Esophagus squamous epithelium (tissue), 5 donors: ENCODE measurements at places on chromosomes 5 and 9.

- DNase-seq, result no peak
Measured at GRCh38 chr9:100473276-100474081, 530 bp downstream of the TMEFF1 start.

GRCh38 chr9:72292256-72292682, 72.7 kb downstream of the ZFAND5 start:
- no peak for DNase-seq

- no peak for DNase-seq
Measured at GRCh38 chr9:15707000-15707399, 154.2 kb downstream of the CCDC171 start.

DNA sequence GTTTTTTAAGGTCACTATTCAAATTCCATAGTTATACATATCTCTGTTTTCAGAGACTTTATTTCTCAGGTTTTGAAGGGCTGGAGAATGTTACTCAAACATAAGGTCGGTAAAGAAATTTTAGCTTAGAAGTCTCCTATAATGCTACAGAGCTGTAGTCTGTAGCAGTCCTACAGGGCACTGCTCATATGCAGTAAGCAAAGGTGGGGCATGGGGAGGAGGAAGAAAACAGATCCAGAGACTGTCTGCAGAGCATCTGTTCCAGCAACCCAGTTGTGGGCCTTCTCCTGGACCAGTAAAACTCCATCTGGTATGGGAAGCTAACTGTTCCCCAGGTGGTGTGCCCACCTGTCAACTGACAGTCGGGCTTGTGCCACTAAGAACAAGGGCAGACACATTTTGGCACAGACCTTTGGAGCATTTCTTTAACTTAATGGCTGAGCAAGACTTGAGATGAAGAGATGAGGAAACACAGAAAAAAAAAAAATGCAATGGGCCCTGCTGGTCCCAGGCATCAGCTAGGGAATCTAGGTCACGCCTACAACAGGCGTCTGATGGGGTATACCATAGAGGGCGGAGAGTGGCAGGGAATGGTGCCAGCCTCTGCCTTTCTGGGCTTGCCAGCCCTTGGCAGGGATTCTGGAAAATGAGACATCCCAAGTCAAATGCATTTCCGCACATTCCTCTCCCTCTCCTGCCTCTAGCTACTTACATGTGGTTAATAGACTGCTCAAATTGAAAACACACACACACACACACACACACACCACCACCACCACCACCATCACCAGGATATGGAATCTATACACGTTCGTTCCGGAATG, 218.9 kb downstream of the ARL15 start:
- DNase-seq, result no peak

DNA sequence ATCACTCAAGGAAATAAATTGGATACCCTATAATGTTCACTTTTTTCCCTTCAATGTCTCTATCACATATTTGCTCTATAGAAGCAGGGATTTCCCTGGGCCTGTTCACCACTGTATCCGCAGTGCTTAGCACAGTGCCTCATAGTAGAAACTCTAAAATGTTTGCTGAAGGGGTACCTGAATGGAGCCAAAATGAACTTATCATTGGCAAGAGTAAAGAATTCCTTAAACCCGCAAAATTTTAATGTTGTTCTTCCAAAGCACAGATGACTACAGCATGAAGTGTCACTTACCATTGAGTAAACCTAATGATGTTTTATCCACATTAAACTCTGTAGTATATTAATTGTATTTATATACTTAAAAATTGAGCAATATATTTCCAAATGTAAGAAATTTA, 96.1 kb downstream of the JAKMIP2 start:
- no peak for DNase-seq

GRCh38 chr9:117072216-117072615, 342.6 kb downstream of the ASTN2 start:
- DNase-seq, result no peak

DNA sequence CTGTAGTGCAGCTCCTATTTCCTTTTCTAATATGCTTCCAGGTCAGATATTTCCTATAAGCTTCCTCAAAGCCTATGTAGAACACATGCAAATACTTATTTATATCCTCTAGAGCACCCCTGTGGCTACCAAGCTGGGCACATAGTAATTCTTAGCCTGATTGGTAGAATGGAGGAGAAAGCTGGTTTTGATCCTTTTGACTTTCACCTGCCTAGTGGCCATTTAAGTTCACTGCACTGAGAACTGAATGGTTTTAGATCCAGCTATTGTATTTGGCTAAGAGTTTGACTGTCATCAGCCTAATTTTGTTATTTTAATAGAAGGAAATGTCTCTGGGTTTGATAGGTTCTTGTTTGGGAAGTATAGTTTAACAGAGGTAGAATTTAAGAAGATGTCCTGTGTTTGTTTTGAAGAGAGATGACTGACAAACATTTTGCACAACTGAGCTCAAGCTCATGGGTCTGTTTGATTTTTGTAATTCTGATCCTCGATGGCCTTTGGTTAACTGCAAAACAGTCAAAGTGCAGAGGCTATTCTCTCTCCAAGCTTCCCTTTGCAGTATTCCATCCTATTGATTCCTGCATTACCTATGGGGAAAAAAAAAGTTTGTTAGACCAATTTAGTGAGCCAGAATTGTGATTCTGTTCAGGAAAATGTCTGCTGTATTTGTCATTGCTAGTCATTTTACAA, 85.4 kb downstream of the KCNN2 start:
- no peak for DNase-seq

DNA sequence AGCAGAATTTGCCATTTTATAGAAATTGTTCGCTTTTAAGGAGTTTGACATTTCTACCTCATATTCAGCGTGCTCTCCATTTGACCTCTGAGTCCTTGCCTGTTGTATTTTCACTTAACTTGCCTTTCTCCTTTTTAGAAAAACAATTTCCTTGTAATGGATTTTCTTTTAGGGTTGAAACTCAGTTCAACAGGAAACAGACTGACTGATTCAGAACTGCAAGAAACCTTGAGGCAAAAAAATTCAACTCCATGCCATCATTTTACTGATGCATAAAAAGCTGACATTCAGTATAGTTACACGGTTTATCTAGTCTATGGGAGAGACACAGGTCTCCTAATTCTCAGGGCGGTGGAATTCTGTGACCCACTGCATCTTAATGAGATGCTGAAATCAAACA, 59.8 kb downstream of the MRPS30 start:
- DNase-seq, result no peak

DNA sequence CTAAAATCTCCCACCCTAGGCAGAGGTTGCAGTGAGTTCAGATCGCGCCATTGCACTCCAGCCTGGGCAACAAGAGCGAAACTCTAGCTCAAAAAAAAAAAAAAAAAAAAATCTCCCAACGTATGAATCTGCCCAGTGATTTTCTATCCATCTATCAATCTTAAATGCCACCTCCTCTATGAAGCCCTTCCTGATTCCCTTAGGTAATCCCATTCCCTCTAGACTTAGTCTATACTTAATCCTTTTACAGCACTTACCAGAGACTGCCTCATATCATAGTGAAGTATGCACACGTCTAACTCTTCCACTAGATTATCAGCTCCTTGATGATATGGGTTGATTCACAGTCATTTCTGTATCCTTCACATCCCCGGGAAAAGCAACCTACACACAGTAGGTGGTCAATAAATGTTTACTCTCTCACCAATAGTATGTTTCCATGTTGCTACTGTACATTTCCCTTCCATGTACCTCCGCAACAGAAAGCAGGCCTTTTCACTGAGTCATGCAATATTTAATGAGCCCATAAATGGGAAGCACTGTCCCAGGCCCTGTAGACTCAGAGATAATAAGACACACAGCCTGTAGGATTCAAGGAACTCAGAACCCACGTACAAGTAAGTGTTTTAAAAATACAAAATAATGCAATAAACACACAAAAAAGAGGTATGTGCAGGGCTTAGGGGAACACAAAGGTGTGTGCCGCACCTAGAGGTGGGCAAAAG, 1.2 kb downstream of the DROSHA start:
- no peak for DNase-seq

- DNase-seq, result no peak
Measured at GRCh38 chr9:130206579-130206978, 34.4 kb downstream of the NCS1 start.

DNA sequence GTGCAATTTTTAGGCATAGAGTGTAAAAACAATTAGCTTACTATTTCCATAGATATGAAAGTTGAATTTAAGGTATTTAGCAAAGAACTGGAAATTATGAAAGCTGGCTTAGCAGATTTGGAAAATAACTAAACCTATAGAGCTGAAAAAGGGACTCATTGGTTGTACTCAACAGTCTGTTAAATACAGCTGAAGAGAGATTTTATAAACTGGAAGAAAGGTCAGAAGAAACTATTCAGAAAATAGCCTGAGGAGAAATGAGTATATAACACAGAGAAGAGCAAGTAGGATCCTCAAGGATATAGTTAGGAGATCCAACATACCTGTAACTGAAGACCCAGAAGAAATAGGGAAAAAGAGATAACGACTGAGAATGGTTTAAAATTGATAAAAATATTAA, 97.6 kb upstream of the SLIT3 start:
- DNase-seq, result no peak

GRCh38 chr5:20833081-20833627, 845.2 kb upstream of the CDH18 start:
- DNase-seq, result no peak

GRCh38 chr9:29176786-29177185, 1603.5 kb upstream of the C9orf72 start:
- no peak for DNase-seq

GRCh38 chr5:124596595-124597421, 149.6 kb downstream of the ZNF608 start:
- no peak for DNase-seq

DNA sequence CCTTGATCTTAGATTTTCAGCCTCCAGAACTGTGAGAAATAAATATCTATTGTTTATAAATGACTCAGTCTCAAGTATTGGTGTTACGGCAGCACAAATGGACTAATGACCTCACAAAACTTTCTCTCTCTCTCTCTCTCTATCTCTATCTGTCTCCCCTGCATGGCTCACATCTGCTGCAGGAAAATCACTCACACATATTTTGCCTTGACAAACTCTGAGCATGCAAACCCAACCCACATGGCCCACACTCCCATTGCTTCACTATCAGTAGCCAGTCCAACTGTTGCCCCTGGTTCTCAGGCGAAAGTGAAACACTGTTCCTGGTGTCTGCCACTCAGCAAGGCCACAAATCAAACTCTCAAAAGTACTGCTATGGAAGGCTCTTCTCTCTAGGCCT, 66.4 kb upstream of the PIK3R1 start:
- DNase-seq, result no peak

GRCh38 chr9:4866239-4866969, 73.7 kb downstream of the RCL1 start:
- no peak for DNase-seq

DNA sequence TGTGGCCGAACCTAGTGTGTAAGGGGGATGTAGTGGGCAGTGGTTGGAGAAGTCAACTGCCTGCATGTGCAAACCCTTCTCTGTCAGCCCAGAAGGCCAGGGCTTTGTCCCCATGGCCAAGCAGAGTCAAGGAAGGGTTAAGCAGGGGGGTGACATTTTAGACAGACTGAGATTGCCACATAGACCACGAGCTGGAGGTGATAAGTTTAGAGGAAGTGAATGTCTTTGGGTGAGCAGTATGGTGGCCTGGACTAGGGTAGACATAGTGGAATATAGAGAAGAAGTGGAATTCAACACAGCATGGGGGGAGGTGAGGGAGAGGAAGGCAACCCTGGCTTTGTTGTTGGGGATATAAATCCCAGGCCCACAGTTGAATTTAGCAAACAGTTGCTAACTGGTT, 38.7 kb upstream of the CDKN2AIPNL start:
- no peak for DNase-seq

DNA sequence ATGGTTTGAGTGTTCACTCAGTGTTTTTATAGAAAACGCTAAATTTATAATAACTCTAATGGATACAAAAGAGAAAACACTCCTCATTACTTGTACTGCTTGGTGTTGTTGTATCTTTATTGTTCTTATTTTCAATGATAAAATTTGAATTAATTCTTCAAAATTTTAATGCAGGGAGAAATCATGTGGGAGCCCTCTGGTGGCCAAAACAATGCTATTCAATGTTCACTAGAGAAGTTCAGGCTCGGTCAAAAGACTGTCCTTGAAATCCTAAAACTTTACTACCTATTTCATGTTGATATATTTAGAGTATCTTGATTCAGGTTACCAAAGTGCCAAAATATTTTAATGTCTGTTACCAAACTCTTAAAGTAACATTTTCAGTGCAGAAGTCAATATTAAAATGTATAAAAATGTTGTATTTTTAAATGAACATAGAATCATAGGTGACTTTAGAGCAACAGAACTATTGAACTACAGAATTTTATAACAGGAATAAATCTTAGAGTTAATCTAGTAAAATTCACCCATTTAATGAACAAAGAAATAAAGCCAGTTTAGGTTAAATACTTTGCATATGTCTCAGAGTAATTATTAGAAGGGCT, 1259.8 kb downstream of the PTPRD start:
- no peak for DNase-seq

DNA sequence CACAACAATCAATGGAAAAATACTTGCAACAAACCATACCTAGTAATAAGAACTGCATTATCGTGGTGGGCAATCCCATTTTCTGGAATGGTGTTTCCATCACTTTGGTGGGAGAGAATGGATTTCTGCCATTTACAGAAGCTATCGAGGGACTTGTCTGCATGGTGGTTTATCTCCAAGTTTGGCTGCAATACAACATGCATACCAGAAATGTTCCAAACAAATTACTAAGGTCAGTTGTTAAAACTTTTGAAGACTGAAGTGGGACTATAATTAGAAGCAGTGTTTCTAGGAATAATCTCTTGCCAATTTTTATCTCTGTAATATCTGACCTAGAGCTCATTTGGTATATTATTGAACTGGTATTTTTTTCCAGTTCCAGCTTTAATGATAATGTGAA, 30.3 kb downstream of the ADAMTS6 start:
- no peak for DNase-seq

DNA sequence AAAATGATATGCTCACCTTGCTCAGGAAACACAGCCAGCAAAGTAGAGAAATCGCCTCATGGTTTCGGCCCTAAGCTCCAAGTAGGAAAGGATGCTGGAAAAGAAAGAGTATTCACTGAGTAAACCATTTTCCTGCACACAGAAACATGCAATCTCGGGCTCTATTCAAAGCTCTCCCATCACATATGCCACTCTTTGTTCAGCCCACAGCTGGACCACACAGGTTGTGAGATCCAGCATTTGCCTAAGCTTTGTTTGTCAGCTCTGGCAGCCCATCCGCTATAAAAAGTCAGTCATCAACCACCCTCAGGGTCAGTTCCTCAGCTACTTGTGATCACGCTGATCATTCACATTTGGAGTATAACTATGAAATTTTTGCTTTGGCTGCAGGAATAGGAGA, 96.5 kb upstream of the SMARCA2 start:
- DNase-seq, result no peak

GRCh38 chr9:83387401-83388185, 150.6 kb downstream of the FRMD3 start:
- no peak for DNase-seq

GRCh38 chr5:83527221-83527620, 55.7 kb downstream of the VCAN start:
- DNase-seq, result no peak

- DNase-seq, result no peak
Measured at GRCh38 chr9:121950441-121950840, 142.7 kb downstream of the TTLL11 start.
